ENCODE measurements at places on chromosomes 5 and 9. TPM values are rescaled to one million over a fixed set of nuclear protein-coding genes. Genes with fewer than 3 reads are reported as not detected.

DNA sequence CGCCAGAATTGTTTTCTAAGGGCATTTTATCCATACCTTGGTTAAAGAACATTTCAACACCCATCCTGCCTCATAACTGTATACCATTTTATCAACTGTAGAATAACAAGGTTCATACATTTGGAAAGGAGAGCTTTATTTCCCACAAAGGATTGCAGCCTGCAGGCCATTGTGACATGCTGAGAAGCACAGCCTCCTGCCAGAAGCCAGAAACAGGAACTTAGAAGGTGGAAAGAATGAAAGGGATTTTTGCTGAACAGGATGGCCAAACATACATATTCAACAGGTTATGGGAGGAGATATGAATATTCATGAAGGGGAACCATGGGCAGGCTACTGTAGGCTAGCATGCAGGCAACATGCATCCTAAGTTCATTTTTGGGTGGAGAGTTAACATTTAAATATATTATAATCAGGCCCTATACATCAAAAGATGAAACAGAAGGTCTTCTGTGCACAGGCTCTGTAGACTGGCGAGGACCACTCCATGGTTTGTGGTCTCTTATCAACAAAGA is 59.9 kb upstream of the DIRAS2 start:
- no peak for DNase-seq
- no peaks in the 10 kb centered on the region for H3K4me1 ChIP-seq
- no peaks in the 10 kb centered on the region for H3K36me3 ChIP-seq
- no peak overlapping the region for H3K27ac ChIP-seq
- no peaks in the 10 kb centered on the region for H3K27me3 ChIP-seq

DNA sequence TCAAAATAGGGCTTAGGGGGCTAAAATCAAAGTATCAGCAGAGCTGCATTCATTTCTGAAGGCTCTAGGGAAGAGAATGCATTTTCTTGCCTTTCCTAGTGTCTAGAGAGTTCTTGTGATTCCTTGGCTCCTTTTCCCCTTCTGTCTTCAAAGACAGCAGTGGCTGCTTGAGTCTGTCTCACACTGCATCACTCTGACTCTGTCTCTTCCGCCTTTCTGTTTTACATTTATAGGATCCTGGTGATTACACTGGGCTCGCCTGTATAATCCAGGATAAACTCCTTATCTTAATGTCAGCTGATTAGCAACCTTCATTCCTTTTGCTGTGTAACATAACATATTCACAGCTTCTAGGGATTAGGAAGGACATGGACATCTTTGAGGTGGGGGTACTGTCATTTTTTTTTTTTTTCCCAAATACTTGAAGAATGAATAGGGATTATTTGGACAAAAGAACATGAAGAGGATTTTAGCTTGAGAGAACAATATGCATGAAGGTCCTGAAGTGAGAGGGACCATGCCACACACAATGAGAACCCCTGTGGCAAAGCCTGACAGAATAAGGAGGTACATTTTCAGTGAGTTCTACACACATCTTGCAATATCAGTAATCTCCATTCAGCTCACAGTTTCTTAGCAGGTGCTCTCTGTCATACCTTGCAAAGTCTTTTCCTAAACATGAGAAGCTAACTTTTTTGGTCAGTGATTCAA is 267.6 kb downstream of the FAM170A start:
- no peaks in the 10 kb centered on the region for H3K27me3 ChIP-seq
- DNase-seq = no peak

DNA sequence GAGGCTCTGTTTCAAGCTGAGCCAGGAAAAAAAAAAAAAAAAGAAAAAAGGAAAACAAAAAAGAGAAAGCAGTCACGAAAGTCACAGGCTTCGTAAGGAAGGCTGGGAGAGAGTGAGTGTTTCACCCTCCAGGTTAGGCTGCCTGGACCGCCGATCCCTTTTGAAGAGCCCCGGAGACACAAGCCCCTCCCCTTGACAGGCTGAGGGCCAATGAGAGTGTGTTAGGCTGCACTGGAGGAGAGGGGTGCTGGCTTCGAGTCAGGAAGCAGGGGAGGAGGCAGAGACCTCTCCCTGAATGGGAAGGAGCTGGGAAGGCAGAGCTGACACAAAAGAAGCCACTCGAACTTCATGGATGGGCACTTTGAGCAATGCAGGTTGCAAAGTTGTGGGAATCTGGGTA is at the start of gene NMUR2:
Gene NMUR2 (minus strand): TSS at position 135 of the 400 bp plus-strand sequence. CDS start 166 bp downstream, outside the sequence.
- DNase-seq = no peak
- H3K4me3 ChIP-seq = no peak within 1 kb of the TSS
- no peaks in the 10 kb centered on the region for H3K36me3 ChIP-seq

DNA sequence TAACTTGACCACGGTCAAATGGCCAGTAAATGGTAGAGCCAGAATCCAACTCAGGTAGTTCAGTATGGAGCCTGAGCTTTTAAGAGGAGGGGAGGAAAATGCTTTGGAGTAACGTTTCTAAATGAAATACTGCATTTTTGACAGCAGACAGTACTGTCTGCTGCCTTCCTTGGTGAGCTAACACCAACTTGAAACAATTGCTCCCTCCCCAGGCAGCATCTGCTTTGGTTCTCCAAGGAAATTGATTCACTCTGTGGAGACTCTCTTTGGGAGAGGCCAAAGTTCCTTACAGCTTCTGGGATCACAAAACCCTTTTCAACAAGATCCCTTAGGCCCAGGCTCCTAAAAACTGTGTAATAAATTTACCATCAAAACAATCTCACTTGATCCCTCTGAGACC is 75.2 kb upstream of the SSBP2 start:
- H3K4me1 ChIP-seq = no peaks in the 10 kb centered on the region
- H3K4me3 ChIP-seq = no peak overlapping the region
- DNase-seq = no peak
- H3K36me3 ChIP-seq = no peaks in the 10 kb centered on the region
- no peaks in the 10 kb centered on the region for H3K27me3 ChIP-seq

DNA sequence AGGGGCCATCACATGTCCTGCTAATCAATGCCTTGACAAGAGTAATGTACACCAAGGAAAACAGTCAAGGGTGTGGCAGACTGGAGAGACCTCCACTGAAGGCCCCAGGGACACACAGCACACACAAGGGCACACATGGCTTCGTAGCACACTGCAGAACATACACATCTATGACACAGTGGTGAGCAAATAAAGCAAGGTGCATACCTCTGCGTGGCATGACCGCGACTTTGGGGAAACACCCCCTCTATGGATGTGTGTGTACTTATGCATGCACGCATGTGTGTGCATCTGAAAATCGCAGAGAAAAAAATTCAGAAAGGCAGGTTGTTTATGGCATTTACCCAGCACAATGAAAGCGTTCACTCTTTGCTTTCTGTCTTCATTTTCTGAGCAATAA is 20.5 kb downstream of the SEMA4D start:
- no peak overlapping the region for H3K4me3 ChIP-seq
- no peak overlapping the region for H3K27ac ChIP-seq
- peaks cover 8% of the 10 kb centered on the region for H3K4me1 ChIP-seq
- no peak for DNase-seq
- no peaks in the 10 kb centered on the region for H3K36me3 ChIP-seq

The IL9 gene
- not detected for total RNA-seq

DNA sequence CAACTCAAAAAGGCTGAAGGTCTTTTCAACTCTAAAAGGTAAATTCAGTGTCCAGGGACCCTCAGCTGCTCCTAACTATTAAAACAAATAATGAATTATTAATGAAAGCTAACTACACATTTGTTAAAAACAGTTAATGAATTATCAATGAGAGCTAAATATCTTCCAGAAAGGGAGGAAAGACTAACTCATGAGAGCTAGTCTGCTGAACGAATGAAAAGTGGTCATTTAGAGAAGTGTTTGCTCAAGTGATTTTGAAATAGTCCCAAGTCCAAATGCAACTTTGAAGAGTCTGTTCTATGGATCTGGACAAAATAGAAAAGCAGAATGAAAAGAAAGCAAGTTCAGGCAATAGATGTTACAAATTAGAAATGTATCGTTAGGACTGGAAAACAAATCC is 133.9 kb upstream of the SPEF2 start:
- DNase-seq = no peak
- H3K36me3 ChIP-seq = no peaks in the 10 kb centered on the region
- peak overlapping the region; percentile 6 for H3K27ac ChIP-seq

The HTR4 gene
- total RNA-seq = 0.43 TPM

GRCh38 chr5:134874831-134875655 is 872 bp downstream of the TXNDC15 start:
- H3K4me1 ChIP-seq = peaks cover 14% of the 10 kb centered on the region
- peak overlapping the region; percentile 93 for H3K4me3 ChIP-seq
- no peaks in the 10 kb centered on the region for H3K36me3 ChIP-seq
- peak overlapping the region; percentile 93 for H3K27ac ChIP-seq
- H3K27me3 ChIP-seq = no peaks in the 10 kb centered on the region

The CAMK2A gene
- 1.5 TPM for total RNA-seq

DNA sequence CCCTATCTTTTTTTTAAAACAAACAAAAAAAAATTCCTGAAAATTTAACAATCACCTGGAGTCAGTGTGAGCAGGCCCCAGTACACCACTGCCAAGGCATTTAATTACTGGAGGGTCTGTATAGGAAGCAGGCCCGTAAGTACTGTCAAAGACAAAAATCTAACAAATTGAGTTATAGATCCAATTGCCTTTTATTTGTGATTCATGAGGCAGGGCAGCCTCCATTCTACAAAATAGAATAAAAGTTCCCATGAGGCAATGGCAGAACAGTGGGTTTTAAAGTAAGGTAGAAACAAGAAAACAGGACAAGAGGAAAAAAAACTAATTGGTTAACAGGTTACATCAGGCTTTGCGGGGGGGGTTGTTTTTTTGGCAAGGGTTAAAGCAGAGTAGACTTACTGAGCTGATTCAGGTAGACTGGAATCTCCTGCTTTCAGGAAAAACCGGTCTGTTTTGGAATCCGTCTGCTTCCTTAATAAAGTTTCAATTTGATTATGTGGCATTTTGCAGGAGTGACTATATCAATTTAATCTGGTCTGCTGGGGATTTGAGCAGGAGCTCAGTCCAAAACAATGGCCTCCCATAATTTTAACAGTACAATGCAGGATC is 48.9 kb downstream of the AUH start:
- no peaks in the 10 kb centered on the region for H3K36me3 ChIP-seq
- H3K27me3 ChIP-seq = no peaks in the 10 kb centered on the region
- no peak for DNase-seq
- no peak overlapping the region for H3K27ac ChIP-seq
- no peak overlapping the region for H3K4me3 ChIP-seq
- no peaks in the 10 kb centered on the region for H3K4me1 ChIP-seq

DNA sequence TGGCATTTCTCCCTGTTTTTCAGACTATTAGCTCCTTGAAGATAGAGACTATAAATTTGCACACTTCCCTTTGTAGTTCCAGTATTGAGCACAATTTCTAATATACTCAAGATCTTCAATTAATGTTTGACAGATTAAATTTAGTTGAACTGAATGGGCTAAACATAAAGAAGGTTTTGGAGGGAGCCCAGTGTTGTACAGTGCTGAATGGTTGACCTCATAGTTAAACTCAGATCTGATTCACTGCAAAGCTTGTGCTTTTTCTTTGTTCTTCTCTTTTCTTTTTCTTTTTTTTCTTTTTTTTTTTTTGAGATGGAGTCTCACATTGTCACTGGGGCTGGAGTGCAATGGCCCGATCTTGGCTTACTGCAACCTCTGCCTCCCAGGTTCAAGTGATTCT is 411.7 kb upstream of the ZNF462 start:
- H3K27me3 ChIP-seq = no peaks in the 10 kb centered on the region
- H3K4me1 ChIP-seq = no peaks in the 10 kb centered on the region
- H3K36me3 ChIP-seq = no peaks in the 10 kb centered on the region
- H3K27ac ChIP-seq = no peak overlapping the region
- no peak overlapping the region for H3K4me3 ChIP-seq
- no peak for DNase-seq

The C9orf153 gene
- total RNA-seq = 0.23 TPM

GRCh38 chr5:33043343-33043997 is 332.3 kb downstream of the NPR3 start:
- H3K27ac ChIP-seq = no peak overlapping the region
- no peak for DNase-seq
- H3K4me3 ChIP-seq = no peak overlapping the region
- no peaks in the 10 kb centered on the region for H3K4me1 ChIP-seq
- no peaks in the 10 kb centered on the region for H3K36me3 ChIP-seq
- H3K27me3 ChIP-seq = no peaks in the 10 kb centered on the region

DNA sequence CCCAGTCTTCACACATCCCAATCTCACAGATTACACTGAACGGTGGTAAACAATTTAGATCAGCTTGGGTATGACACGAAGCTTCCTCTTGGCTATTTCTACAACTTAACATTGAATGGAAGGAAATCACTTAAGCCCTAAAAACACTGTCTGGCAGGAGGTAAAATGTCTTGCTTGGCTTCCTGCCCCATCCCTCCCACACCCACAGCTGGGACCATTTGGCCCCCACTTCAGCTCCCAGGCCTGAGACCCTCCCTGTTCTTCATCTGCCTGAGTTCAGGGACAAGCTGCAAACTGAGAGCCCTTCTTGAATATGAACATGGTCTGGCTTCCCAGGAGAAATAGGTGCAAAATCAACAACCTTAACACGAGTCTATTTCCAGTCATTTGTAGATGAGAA is 3.4 kb upstream of the COL15A1 start:
- no peaks in the 10 kb centered on the region for H3K36me3 ChIP-seq
- peaks cover 23% of the 10 kb centered on the region for H3K27me3 ChIP-seq
- H3K4me1 ChIP-seq = no peaks in the 10 kb centered on the region
- H3K27ac ChIP-seq = no peak overlapping the region

The INSL6 gene
- total RNA-seq = not detected

DNA sequence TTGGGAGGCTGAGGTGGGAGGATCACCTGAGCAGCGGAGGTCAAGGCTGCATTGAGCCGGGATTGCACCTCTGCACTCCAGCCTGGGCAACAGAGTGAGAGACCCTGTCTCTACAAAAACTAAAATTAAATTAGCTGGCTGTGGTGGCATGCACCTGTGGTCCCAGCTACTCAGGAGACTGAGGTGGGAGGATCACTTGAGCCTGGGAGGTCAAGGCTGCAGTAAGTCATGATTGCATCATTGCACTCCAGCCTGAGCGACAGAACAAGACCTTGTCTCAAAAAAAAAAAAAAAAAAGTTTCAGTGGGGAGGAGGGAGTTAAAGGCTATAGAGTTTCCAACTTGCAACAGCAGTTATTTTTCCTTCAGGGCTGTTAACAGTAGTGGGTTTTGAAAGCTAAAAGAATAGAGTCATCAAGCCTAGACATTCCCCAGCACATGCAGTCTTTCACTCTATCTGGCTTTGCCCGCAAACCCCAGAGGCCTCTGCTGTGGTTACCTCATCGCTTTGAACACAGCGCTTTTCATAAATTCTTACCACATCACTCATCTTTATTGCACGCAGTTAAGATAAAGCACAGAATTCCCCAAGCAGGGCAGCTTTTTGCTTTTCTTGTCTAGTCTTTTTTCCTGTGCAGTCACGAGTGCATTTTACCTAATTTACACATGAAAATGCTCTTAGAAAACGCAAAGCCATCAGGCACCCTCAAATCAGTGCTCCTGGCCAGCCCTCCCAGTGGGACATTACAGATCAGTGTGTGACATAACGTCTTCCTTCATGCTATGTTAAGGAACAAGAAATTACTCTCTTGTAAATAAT is 8.7 kb upstream of the SLC2A8 start:
- H3K4me3 ChIP-seq = no peak overlapping the region
- H3K27me3 ChIP-seq = no peaks in the 10 kb centered on the region
- H3K4me1 ChIP-seq = no peaks in the 10 kb centered on the region
- H3K36me3 ChIP-seq = no peaks in the 10 kb centered on the region
- peak; percentile 54 for DNase-seq

Measured in upper lobe of right lung (tissue), 1 donor.